ENCODE measurements at places on chromosomes 4 and X.
A peak's percentile ranks its signal among the peaks of the same experiment; 100 is the strongest.

DNA sequence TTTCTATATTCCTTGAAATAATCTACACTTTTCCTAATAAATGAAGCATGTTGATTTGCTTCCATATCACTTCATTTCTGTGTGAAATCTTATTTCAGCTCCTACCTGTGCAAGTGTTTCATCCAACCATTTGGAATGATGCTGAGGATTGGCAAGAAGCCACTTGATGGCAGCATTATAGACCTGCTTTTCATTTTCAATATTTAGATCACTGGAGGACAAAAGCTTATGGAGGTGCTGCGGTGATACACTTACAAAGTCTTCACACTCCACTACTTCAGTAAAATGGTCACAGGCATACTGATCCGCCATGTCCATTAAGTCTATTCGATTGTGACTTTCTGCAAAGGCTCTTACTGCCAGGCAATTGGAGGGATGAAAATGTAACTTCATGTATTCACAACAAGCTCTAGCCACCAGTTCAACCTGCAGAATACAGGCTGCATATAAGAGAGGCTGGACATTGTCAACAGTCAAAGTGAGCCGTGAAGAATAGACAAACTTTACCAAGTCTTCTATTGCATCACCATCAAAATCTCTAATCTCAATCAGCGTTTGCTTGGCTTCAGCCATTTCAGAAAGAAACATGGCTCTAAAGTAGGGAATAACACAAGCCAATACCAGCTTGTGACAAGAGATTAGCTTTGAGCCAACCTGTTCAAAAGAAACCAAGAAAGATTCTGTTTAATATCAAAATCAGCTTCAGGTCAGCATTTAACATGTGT is 35.1 kb downstream of the KLHL8 start:
- no peak for DNase-seq

GRCh38 chr4:37685161-37685822 is 884 bp downstream of the RELL1 start:
- no peak for DNase-seq

- no peak for DNase-seq
These were observed 144.2 kb downstream of the PABPC4L start for GRCh38 chr4:134057356-134057755.

DNA sequence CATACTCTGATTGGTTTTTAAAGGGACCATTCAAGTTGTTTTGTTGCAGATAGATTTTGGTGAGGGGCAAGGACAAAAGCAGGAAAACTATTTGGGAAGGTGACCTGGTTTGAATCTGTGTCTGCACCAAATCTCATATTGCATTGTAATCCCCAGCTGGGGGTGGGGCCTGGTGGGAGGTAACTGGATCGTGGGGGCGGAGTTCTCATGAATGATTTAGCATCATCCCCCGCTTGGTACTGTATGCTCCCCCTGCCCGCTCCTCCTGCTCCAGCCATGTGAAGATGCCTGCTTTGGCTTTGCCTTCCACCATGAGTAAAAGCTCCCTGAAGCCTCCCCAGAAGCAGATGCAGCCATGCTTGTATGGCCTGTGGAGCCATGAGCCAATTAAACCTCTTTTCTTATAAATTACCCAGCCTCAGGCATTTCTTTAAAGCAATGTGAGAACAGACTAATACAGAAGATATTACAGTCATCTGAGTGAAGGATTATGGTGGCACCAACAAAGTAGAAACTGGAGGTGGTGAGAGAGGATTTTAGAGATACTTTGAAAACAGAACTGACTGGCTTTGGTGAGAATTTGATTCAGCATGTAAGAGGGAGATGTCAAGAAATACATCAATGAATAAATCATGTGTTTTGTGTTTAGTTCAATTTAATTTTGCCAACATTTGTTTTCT is 14.4 kb downstream of the IL21 start:
- no peak for DNase-seq

DNA sequence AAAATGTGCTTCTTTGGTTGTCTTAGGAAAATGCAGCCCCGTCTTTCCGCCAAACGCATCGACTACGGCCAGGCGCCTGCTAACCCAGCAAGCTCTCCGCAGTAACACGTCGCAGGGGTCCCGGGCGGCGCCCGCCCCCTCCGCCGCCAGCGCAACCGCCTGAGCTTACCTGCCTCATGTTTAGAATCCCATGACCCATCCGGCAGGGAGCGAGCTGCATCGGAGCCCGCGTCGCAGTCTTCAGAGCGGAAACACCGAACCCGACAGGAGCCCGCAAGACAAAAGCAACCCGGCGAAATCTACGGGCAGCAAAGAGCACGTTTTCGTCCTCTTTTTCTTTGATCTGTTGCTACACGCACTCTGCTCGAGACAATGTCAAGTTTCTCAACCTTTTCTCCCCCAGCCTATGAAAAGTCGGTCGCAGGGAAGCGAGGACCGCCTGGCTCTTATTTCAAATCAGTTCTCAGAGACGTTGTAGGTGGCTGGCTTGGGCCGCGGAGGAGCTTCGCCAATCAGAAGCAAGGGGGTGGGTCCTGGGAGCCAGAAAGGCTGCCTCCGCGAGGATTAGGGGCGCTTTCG is at the start of gene MID1:
TSS of gene MID1 (minus strand) at position 465 of the 579 bp plus-strand sequence. CDS start 53,038 bp downstream, outside the sequence.
- peak; percentile 50 for DNase-seq

- no peak for DNase-seq
These were observed 26.6 kb downstream of the CPZ start for GRCh38 chr4:8618961-8619720.
